ENCODE measurements at places on chromosomes 7 and 10.

DNA sequence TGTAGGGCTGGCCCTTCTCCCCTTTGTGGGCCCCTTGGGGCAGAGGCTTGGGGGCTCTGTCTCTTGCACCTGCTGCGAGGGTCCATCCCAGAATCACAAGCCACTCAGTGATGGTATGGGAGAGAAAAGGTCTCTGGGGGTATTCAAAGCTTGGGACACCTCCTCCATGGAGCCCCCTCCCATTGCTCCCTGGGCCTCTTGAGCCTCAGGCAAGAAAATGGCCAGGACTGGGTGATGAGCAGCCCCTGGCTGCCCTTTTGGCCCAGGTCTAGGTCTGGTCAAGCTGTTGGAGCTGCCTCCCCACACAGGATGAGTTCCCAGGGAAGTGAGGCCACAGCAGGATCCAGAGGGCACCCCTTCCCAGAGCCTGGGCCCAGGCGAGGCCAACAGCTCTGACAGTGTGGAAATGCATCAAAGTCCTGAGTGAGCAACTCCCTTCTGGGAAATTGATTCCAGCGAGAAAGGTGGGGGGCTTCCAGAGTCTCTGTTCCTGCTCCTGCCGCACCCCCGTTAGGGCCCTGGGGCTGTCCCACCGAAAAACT, 3.4 kb upstream of the MYL7 start:
- DNase-seq = no peak

GRCh38 chr7:2099048-2099957, 133.4 kb downstream of the MAD1L1 start:
- no peak for DNase-seq

DNA sequence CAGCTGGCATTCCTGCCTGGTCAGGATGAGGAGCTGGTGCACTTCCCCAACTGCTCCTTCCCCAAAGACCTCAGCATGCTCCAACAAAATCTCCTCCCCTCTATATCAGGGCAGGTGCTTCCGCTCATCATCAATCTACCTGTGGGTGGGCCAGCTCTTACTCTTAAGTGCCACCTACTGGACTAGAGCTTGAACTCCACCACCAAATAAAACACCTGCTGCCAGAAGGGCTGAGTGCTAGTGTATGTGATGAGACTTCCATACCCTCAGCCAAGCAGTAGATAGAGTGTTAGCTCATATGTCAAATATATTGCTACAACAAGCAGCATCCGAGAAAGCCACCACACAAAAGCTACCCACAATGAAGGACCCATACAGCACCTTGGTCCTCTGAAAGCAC, 264.3 kb downstream of the RNLS start:
- no peak for DNase-seq

- DNase-seq = no peak
Observed at GRCh38 chr10:119957451-119957850, 64.9 kb downstream of the SEC23IP start.

GRCh38 chr7:155660758-155661093, 16.3 kb downstream of the RBM33 start:
- no peak for DNase-seq

DNA sequence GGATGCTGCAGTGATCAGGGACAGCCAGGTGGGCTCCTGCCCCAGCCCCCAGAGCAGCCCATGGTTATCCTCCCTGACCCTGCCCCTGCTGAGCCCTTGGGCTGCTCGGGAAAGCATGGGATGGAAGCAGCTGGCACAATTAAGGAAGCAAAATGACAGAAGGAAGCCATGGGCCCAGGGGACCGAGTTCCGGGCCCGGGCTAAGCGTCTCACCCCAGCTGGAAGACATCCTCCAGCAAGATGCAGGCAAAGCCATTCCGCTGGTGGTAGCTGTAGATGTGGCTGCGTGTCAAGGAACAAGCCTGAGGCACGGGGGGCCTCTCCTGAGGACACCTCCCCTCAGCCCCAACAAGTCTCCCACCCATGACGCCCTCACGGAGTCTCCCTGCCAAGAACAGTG, 1.1 kb downstream of the ATG9B start:
- no peak for DNase-seq

- DNase-seq = peak; percentile 67
Observed at GRCh38 chr7:98841179-98841997, 28.4 kb downstream of the TMEM130 start.

GRCh38 chr7:7131273-7131672, 51.1 kb upstream of the C1GALT1 start:
- DNase-seq = no peak

- no peak for DNase-seq
Observed at GRCh38 chr7:152479595-152479994, 43.8 kb upstream of the KMT2C start.

GRCh38 chr7:132004529-132004928, 448.1 kb upstream of the PODXL start:
- DNase-seq = no peak

- no peak for DNase-seq
Observed at GRCh38 chr10:88886557-88886956, 6.5 kb downstream of the STAMBPL1 start.

DNA sequence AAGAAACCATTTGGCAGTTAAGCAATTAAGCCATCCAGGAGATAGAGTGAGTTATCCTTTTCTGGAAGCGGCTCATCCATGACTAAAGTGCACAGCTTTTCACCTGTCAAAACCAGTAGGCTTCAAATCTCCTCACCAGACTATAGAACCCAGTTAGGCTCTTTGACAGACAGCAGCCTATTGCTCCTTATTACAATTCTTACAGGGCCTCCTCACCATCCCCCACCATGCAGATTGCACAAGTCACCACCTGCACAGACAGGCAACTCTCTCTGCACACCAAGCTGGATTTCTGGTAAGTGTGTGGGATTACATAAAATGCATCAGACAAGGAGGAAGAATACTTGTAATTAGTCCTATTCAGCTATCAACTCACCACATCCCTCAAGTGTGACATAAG, 301.6 kb downstream of the SNX13 start:
- DNase-seq = no peak

Data from left colon (tissue), 2 donors.